ENCODE measurements at places on chromosomes 7 and 10. TPM values are rescaled to one million over a fixed set of nuclear protein-coding genes. Genes with fewer than 3 reads are reported as not detected.

- no peak for DNase-seq
Measured at GRCh38 chr10:61390851-61391250, 62.3 kb downstream of the TMEM26 start.

DNA sequence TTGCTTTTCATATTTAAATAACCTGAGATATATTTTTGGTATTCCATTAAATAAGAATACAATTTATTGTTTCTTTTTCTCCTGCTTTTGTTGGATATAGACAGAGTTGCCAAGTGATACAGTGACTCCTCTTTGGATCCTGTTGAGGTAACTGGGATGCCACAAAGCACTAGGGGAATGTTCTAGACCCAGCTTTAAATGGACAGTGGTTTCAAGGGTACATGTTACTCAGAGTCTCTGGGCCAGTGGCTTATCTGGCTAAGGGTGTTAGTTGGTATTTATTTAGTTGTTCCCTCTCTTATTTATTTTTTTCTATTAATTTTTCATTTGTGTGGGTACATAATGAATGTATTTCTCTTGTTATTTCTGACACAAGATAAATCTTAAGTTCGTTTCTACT lies 9.1 kb downstream of the GBF1 start:
- no peak for DNase-seq

GRCh38 chr7:101096331-101096956 lies 11.2 kb downstream of the TRIM56 start:
- no peak for DNase-seq

DNA sequence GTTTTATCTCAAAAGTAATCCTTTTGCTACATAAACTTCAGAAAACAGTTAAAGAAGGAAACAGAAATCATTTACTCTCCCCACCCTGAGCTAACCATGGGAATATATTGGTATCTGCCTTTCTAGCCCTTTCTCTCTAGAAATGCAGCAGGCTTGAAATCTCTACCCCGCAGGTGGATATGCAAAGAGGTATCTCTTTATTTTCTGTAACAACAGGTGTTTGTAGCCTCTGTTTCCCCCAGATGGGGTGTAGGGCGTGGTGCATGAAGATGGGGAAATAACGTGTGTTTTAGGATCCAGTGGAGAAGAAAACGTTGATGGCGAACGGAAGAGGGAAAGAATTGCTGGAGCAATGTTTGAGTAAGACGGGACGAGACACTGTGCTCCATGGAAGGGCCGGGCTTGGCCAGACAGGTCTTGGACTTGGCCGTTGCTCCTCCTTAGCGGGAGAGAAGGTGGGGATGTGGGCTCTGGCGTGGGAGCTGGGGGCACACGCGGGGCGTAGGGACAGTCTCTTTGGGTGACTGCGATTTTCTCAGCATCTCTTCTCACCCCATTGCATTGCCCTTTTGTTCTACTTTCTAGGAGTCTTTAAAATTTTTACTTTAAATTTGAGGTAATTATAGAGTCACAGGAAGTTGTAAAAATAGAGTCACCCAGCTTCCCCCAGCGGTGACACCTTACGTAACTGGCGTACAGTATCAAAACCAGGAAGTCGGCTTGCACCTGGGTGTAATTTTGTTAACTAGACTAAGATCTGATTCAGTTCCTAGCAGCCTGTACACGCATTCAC lies 82.9 kb downstream of the ELFN1 start:
- no peak for DNase-seq

DNA sequence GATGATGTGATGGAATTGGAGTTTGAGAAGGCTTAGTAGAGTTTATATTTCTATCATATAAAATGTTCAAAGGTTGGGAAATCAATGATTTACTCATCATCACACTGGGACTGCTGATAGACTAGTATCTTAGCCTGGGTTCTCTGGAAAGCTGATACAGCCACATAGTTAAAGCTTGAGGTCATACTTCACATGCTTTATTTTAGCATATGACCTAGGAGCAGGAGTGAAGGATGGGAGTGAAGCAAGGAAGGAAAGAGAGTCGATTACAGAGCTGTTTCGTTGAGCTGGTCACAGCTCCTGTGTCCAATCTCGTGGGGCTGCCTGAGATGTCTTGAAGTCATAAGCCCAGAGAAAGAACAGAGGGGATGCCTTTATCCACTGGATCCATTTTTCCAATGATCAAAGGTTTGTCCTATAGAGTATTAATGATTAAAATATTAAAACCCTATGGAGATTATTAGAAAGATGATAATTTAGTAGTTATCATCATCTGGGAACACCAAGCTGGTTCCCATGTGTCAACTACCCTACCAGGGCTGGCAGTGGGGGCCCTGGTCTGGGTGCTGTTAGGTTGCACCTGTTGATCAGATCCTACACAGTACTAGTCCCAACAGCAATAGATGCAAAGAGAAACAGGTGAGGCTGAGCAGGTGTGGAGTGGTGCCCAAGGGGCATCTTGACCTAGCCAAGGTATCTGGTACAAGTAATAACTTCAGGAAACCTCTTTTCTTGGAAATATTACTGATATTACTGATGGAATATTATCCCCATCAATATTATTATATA lies 77.8 kb downstream of the BAMBI start:
- DNase-seq: no peak

DNA sequence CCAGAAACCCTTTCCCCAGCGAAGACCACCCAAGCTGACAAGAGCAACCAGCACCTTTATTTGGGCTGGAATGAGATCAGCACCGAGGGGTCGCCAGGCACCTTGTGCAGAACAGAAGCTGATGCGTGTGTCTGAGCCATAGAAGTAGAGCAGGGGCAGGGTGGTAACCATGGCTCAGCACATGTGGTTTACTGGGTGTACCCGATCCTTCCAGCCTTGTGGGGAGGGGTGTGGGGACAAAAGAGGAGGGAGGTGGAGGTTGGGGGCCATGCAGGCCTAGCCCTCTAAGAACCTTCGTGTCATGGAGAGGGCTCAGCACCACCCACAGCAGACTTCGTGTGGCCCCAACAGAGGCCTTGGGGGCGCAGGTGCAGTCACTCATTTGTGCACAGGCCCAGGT lies 84.0 kb upstream of the GTF2I start:
- DNase-seq: no peak

GRCh38 chr7:151115121-151115835 lies 29.0 kb downstream of the AGAP3 start:
- no peak for DNase-seq

GRCh38 chr10:27770181-27770580 lies 24.6 kb upstream of the MKX start:
- DNase-seq: no peak

- DNase-seq: no peak
Measured at GRCh38 chr10:9824631-9825071, 1193.0 kb upstream of the CELF2 start.

- DNase-seq: no peak
Measured at GRCh38 chr7:132650498-132650897, 74.2 kb upstream of the PLXNA4 start.

DNA sequence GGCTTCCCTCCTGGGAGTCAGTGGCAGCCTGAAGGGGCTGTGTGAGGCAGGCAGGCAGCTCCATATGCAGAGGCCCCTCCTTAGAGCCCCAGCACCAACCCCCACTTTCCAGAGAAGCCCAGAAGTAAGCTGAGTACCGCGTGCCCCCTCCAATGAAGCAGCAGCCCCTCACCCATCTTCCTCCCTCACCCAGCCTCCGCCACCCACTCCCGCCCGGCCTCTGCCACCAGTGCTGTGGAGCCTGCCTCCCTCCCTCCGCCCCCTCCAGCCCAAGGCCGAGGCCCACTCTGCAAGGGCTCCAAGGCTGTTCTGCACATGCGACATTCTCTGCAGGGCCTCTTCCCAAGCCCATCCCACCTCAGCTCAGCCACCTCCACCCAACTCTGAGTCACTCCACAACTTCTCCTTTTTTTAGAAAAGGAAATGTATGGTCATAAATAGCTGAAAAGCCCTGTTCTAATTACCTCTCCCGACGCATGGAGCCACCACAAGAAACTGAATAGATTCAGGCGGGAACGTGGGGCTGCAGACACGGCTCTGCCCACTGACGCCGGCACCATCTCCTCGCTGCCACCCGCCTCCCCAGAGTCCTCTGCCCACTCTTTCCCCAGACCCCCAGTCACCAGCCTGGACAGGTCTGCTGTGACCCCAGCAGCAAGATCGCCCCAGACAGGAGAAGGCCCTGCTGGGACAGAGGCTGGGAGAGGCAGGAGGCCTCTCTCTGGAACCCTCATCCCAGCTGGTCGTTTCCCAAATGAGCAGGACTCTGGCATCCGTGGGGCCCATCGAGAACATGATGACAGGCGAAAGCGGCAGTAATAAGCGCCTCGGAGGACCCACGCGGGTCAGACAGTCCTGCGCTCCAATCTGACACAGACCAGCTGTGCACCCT lies 213.9 kb downstream of the MAD1L1 start:
- DNase-seq: no peak

- no peak for DNase-seq
Measured at GRCh38 chr10:14360961-14361360, 30.2 kb upstream of the FRMD4A start.

DNA sequence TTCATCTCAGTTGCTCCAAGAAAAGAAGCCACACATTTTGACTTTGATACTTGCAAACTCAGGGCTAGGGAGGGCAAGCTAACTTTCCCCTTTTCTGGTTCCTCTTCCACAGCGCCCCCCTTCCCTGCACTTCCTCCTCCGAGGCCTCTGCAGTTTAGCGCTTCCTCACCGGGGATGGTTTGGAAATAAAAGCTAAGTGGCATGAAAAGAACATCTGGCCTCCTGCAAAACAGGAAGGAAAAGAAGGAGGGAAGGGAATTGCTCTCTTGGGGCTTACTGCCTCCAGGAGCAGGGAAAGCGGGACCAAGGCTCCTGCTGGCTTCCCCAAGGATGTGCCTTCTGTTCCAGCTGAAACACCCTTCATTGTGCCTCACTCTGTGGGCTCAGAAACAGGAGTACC lies 42.3 kb downstream of the PRKCQ start:
- no peak for DNase-seq

GRCh38 chr10:74244097-74244685 lies 93.2 kb downstream of the ADK start:
- DNase-seq: peak; percentile 23

DNA sequence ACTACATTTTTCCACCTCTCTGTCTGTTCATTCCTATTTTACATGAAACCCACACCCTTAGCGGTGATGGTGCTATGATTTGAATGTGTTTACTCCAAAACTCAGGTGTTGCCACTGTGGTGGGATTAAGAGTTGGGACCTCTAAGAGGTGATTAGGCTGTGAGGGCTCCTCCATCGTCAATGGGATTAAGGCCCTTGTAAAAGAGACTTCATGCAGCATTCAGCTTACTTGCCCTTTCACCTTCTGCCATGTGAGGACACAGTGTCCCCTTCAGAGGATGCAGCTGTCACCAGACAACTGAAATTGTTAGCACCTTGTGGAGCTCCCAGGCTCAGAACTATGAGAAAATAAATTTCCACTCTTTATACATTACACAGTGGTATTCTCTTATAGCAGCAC lies 182.2 kb downstream of the NOC3L start:
- no peak for DNase-seq

GRCh38 chr7:98151884-98152283 lies 45.2 kb downstream of the LMTK2 start:
- no peak for DNase-seq

DNA sequence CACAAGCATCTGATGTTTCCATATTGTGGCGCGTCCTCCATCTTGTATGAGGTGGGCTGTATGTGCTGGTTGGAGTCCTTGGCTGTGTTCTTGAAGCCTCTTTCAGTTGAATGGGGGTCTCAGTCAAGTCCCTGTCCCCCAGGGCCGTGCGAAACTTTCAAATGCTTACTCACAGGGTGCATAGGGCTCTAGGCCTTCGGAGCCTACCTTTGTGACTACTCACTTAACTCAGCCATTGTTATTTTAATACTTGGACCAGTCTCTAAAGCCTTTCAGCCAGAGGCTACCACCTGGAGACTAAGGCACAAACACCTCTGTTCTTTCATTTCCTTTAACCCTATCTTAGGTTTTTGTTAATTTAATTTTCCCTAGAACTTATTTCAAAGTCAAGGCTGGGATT lies 785.9 kb downstream of the GATA3 start:
- DNase-seq: no peak

- DNase-seq: no peak
Measured at GRCh38 chr7:117688126-117688525, 185.1 kb downstream of the CTTNBP2 start.

- DNase-seq: peak; percentile 32
Measured at GRCh38 chr7:77395626-77396025, 20.5 kb downstream of the GSAP start.

DNA sequence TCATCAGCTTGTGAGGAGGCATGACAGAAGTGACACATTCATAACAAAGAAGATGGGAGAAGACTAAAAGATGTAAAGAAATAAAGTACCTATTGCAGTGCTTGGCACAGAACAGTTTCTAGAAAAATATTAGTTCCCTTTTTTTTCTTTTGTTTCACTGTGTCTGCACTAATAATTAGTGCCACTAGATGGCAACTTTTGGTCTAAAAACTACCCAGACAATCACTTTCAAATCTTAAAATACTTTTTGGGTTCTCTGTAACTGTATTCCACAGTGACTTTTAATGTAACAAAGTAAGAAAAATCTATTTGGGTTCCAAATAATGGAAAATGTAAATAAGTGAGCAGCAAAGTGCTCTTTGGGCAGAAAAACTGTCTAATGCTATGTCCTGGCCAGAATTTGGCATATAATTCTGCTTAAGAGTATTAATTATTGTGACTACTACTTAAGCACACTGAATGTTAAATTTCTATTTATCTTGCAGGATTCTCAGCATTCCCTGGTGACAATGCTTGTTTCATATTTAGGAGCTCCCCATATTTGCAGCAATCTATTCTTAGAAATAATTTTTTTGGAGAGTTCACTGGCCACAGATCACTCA lies 134.8 kb upstream of the KIF5B start:
- no peak for DNase-seq

DNA sequence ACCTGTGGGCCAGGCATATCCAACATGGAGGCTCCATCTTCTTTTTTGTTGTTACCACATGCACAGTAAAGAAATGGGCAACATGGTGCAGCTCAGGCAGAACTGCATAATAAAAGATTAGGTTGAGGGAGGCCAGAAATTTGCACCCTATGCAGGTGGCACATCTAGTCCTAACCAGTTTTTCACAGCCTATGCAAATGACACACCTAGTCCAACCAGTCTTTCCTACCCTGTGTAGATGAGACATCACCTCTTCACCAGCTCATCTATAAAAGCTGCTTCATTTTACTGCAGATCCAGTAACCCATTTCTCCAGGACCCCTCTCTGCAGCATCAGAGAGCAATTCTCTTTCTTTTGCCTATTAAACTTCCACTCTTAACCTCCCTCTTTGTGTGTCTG lies 411.0 kb upstream of the PCDH15 start:
- DNase-seq: no peak

GSAP gene
- 10.3 TPM for polyA plus RNA-seq

STAG3 gene
- polyA plus RNA-seq: 10.5 TPM

ACBD7 gene
- polyA plus RNA-seq: 5.8 TPM

MLXIPL gene
- 1.5 TPM for polyA plus RNA-seq

TMEM270 gene
- not detected for polyA plus RNA-seq

GNGT1 gene
- polyA plus RNA-seq: not detected

TMEM213 gene
- 48.0 TPM for polyA plus RNA-seq

ASB15 gene
- 1.1 TPM for polyA plus RNA-seq

BCL7B gene
- polyA plus RNA-seq: 34.6 TPM

C7orf57 gene
- 0.50 TPM for polyA plus RNA-seq

PRKCQ gene
- polyA plus RNA-seq: 18.1 TPM

NAT16 gene
- not detected for polyA plus RNA-seq

NOLC1 gene
- polyA plus RNA-seq: 99.0 TPM

CBLL1 gene
- 31.8 TPM for polyA plus RNA-seq

ZNF117 gene
- polyA plus RNA-seq: 26.7 TPM

ACTL6B gene
- polyA plus RNA-seq: not detected

YWHAG gene
- polyA plus RNA-seq: 134 TPM

STEAP4 gene
- polyA plus RNA-seq: 0.06 TPM

Data from right renal cortex interstitium (tissue), 3 donors.